Uterus (tissue), 4 donors: ENCODE measurements at places on chromosomes 4 and X. TPM values are rescaled to one million over a fixed set of nuclear protein-coding genes. Genes with fewer than 3 reads are reported as not detected.

- DNase-seq: no peak
These were observed 81.5 kb downstream of the COX18 start for GRCh38 chr4:72987741-72988729.

- no peak for DNase-seq
These were observed 1206.5 kb upstream of the PABPC4L start for GRCh38 chr4:135408109-135408508.

F11 gene
- 0.67 TPM for total RNA-seq

- peak; percentile 34 for DNase-seq
These were observed 373.6 kb downstream of the MID1IP1 start for GRCh38 chrX:39174772-39175417.

DNA sequence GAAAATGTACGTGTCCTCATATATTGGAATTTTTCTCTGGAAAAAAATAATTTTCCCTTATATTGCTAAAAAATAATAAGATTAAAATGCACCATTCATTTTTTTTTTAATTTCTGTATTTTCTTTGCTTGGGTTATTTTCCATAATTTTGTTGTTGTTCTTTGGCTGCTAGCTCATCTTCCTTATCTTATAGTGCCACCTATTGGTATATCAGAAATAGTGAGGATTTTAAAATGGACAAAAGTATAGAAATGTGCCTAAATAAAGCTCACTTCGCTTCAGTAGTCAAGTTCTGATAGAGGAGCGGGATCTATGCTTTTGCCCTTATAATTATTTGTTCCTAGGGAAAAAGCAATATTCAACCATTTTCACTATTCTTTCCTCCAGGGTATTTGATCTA is 134.8 kb downstream of the NAP1L3 start:
- DNase-seq: no peak
